ENCODE measurements at places on chromosomes 1 and 21.

DNA sequence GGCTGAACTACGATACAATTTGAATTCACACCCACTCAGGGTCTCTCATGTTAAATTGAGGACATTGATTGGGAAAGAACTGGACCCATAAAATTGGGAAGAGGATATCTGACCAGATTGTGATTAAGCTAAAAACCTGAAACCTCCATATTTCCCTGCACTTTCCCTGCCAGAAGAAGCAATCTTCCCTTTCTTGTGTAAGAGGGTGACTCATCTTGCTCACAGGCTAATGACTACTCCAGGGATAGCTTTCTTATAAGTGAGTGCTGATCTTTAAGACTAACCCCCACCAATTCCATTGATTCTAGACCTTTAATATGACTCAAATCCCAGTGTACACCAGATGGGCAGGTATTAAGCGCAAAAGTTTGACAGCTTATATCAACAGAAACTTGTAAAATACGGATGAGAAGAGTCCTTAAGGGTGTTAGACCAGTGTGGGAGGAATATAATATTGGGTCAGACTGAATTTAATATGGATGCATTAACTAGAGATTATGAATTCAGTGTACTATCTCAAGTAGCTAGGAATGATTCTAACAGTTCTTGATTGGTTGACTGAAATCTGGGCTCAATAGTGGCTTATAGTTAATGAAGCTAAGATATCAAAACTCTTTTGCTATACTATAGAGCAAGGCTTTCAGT, 12.1 kb upstream of the SGIP1 start:
- DNase-seq = no peak

GRCh38 chr1:204401730-204402129, 9.9 kb downstream of the PPP1R15B start:
- DNase-seq = no peak

GRCh38 chr1:177981200-177981599, 11.3 kb upstream of the SEC16B start:
- no peak for DNase-seq

DNA sequence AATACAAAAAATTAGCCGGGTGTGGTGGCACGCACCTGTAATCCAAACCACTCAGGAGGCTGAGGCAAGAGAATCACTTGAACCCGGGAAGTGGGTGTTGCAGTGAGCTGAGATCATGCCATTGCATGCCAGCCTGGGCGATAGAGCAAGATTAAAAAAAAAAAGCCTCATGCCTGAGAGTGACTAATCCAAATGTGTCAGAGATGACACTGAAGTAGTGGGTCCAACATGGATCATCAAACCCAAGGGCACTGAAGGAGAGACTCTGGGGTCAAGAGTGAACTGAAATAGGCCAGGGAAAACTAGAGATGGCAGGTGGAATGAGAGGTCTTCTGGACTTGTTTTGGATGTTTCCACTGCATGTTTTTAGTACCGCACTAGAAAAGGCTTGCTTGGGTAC, 10.2 kb upstream of the CACHD1 start:
- DNase-seq = no peak

DNA sequence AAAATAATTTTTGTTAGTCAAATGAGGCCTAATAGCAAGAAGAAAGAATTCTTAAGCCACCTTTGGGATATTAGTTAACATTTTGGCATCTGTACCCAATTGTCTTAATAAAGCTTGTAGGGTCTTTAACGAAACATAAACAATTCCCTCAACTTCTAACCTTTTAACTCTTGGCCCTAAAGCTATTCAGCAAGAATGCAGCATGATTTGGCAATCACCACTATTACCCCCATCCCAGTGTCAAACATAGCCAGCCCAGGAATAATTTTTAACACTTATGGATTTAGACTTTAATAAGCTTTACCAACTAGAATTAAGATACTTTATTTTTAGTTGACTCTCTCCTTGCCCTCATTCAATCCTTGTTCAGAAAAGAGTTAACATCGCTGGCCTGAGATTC, 2.5 kb upstream of the SLC16A4 start:
- DNase-seq = no peak

DNA sequence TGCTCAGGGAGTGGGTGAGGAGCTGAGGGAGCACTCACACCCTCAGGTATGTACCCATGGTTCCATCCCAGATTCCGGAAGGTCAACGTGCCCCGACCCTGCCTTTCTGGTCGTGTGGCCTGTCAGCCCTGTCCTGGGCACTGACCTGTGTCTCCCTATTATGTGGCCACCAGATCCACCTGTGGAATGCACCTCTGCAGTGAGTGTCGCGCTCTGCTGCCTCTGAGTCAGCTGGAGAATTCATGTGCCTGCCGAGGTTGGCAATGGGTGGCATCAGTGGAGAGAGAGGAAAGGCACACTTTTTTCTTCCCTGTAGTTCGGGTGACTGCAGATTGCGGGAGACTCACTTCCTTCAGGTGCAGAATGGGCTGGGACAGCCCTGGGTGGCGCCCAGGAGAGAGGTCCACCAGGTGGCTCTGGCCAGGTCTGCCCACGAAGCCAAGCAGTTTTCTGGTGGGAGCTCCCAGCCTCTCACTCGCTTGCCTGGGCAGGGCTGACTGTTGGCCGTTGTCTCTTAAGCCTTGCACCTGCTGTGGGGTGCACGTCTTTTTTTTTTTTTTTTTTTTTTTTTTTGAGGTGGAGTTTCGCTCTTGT, 176.1 kb upstream of the TMEM51 start:
- DNase-seq = no peak

DNA sequence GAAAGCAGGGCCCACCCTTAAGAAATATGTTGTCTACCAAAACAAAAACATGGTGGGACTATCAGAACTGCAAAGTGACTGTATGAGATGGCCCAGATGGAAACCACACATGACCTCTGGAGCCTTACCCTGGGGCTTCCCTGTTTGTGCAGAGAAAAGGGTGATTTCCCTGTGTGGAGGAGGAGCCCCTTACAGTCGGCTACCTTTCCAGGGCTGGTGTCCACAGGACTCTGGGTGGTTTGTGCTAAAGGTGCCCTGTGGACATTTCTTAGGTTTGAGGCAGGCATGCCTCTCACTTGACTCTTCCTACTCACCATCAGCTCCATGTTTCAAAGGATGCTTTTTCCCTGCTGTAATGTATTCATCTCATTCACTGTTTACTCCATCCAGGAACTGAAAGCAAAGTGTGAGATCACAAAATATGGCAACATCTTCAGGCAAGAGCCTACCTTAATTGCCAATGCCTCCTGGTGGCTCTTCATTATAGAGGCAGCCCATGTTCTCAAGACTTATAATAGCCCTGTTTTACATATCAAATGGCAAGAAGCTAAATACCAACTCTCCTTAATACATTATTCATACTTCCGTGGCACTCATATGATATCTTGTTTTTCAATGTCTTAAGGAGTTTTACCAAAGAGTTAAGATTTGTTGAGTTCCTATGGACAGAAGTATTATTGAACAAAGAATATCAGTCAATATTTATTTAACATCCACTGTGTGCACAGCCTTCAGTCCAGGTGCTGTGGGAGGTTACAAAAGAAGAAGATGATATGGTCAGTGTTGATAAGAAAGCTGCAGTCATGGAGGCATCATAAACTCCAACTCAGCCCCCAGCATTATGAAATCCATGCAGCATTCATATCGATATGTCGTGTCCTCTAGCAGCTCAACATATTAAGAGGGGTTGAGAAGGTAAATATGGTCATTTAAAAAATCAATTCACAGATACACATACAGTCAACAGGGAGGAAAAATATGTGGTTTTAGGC, 15.5 kb upstream of the TFF3 start:
- no peak for DNase-seq

DNA sequence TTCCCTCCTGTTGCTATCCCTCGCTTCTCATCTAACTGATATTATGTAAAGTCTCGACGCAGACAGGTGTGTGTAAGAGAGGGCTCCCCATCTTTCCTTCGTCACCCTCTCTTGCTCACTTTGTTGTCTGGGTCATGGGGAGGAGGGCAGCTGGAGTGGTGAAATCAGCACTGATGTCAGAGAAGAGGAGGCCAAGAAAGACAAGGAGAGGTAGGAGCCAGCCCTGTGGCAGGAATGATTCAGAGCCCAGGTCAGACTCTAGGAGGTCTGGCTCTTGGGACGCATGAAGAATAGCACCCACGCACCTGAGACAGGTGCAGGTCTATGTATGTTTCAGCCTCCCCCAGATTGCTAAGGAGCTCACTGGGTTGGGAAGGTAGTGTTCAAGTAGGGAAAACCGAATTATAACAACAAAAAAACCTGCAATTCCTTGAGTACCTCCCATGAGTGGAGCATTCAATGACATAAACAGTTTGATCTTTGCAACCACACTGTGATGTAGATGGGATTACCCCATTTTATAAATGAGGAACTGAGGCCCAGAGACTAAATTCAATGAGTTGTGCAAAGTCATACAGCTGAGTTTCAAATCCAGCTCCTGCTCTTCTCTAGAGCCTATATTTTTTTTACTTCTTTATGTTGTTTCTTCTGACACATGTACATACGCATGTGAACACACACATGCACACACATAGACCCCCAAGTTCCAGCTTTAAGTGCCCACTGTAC, 10.4 kb downstream of the NUAK2 start:
- no peak for DNase-seq

DNA sequence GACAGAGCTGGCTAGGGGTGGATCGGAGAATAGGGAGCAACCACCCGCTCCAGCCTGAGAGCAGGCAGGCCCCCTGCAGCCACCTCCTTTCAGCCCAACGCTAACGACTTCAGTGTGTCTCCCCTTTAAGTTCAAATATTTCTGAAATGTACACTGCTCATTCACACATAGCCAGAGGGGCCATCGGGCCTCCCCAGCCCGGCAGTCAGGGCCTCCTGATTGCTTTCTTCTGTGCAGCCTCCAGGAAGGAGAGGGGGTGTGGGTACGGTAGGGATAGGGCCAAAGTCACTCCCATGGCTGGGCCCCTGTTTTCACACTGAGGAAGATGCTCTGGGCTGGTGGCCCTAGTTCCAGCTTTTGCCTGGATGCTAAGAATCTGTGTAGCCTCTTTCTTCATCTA, 64.8 kb downstream of the EPHB2 start:
- no peak for DNase-seq

GRCh38 chr1:161951646-161952045, 72.0 kb downstream of the OLFML2B start:
- no peak for DNase-seq

DNA sequence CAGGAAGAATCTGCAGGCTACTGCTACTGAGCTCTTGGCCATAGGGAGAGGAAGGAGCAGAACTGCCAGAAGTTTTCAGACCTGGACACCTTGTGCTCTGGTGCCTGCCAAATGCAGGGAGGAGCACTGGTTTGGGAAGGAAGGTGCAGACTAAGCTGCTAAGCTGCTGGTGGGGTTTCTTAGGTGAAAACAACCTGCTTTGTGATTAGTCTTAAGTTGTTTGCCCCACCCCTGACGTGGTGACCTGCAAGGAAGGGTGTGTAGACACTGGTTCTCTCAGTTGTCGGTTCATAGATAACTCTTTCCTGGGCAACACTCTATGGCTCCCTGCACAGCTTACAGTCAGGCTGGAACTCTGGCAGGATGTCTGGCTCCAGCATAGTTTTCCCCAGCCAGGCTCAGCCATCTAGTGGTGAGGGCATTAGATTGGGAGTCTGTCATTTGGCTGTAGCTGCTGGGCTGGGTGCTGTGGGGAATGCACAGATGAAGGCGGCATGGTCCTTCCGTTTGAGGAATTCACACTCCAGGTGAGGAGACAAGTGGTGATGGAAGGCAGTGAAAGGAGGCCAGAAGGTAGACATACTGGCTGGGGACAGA, 10.3 kb upstream of the S100A10 start:
- no peak for DNase-seq

DNA sequence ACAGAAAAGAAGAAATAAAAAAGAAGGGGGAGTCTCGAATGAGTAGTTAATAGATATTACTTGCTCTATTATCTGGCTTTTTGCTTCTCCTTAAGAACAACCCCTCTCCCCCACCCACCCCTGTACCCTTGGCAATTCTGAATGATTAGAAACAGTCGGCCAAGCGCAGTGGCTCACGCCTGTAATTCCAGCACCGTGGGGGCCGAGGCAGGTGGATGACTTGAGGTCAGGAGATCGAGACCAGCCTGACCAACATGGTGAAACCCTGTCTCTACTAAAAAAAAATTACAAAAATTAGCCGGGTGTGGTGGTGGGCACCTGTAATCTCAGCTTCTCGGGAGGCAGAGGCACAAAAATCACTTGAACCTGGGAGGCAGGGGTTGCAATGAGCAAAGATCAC, 42.7 kb downstream of the GATAD2B start:
- DNase-seq = no peak

DNA sequence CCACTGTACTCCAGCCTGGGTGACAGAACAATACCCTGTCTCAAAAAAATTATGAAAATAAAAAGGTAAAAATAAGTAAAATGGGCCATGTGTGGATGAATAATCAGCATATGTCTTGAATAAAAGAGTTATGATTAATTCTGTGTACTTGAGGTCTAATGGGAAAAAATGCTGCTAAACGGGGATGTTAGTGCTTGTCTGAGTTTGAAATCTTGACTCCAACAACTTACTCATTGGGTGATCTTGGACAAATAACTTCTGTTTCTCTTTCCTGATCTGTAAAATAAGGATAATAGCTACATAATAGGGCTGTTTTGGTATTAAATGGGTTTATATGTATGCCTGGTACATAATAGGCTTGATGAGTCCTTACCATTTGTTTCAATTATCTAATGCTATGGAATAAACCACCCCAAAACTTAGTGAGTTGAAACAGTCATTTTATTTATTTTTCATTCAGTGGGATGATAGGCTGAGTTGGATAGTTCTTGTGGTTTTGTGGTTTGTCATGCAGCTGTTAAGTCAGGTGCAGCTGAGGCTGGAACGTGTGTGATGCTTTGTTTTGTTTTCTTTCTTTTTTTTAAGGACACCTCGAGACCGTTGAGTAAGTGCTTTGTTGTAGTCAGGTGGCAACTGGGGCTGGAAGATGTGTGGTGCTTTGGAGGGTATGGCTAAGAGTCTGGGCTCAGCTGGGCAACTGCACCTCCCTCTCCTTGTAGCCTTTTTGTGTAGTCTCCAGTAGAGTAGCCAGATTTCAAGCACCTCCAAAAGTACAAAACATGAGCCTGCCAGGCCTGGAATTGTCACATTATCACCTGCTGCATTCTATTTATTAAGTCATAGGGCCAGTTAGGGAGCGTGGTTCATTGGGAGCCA, 4.9 kb downstream of the MDM4 start:
- DNase-seq = no peak

Measured in mesenteric fat pad (tissue), 1 donor.